ENCODE measurements at places on chromosomes 4 and X.

DNA sequence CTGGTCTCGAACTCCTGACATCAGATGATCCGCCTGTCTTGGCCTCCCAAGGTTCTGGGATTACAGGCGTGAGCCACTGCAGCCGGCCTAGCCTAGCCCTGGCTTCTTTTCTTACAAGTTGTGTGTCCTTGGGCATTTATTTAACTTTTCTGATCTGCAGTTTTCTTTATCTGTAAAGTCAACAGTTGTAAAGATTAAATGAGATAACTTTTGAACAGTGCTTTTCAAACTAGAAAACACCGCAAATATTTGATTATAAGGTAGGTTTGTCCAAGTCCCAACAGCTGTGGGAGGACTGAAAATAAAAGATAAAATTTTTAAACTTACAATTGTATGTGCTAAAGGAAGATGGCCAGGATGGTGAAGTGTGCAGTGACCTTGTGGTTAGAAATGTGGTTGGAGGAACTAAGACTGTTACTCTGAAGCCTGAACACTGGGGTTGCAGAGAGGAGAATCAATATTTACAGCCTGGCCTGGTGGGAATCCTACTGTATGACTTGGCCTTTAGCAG lies 44.8 kb downstream of the GSX2 start:
- DNase-seq, result peak; percentile 39

- DNase-seq, result peak; percentile 33
These were observed 155.8 kb downstream of the HHIP start for GRCh38 chr4:144801731-144802130.

- no peak for DNase-seq
These were observed 202.8 kb downstream of the SHROOM3 start for GRCh38 chr4:76637712-76638361.

DNA sequence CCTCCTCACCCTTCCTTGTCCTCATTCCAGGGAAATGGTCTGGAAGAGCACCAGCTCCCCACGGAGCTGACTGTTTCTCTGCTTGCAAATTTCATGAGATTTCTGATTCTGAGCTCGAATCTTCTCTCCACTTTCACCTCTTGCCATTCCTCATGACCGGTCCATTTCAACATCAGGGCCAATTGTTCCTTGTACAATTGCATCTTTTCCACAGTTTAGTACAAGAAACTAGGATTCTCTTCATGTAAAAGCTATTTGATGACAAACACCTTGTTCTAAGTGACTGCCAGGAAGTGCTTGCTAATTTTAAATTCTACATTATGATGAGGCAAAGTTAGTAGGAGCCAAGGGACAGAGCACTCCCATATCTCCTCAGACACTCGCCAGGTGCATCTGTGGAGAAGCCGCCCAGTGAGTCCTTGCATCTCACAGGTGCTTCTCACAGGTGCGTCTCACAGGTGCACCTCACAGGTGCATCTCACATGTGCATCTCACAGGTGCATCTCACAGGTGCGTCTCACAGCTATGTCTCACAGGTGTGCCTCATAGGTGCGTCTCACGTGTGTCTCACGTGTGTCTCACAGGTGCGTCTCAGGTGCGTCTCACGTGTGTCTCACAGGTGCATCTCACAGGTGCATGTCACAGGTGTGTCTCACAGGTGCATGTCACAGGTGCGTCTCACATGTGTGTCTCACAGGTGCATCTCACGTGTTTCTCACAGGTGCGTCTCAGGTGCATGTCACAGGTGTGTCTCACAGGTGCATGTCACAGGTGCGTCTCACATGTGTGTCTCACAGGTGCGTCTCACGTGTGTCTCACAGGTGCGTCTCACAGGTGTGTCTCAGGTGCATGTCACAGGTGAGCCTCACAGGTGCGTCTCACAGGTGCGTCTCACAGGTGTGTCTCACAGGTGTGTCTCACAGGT lies 3.0 kb upstream of the PDE6B start:
- no peak for DNase-seq

DNA sequence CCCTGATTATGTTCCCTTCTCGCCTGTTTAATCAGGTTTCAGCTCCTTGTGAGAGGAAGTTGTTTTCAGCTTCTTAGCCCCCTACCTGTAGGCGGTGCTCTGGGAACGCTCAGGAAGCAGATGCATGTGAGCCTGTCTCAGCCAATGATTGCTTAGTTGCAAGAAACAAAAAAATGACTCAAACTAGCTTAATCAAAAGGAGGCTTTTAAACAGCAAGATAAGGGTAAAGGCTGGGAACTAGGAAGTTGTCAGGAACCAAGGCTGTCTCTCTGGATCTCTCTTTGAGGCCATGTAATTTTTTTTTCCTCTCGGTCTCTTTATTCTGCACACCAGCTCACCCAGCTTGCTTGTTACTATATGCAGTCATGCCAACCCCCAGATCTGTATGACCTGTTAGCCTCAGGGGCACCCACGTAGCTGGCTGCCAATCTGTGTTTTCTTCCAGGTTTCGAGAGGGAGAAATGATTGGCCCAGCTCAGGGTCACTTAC lies 109.1 kb downstream of the PTTG2 start:
- peak; percentile 95 for DNase-seq

- no peak for DNase-seq
These were observed 30.4 kb downstream of the MAPK10 start for GRCh38 chr4:86329431-86329830.

DNA sequence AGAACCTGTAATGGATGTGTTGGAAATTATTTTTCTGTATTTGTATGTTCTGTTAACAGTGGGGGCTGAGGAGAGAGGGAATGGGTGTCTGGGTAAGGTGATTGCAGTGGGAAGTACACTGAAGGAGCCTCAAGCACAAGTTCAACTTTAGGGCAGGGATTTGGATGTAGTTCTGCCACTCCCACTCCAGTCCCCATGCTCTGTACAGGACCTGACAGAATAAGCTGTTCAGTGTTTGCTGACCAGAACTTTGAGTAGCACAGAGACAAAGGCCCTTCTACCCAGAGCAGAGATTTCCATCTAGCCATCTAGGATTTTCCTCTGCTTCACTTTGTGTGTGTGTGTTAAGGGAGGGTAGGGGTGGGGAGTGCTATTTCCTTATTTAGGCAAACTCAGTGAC lies 49.2 kb downstream of the VSIG4 start:
- DNase-seq, result no peak

GRCh38 chr4:97867557-97868091 lies 275.7 kb downstream of the STPG2 start:
- DNase-seq, result no peak

DNA sequence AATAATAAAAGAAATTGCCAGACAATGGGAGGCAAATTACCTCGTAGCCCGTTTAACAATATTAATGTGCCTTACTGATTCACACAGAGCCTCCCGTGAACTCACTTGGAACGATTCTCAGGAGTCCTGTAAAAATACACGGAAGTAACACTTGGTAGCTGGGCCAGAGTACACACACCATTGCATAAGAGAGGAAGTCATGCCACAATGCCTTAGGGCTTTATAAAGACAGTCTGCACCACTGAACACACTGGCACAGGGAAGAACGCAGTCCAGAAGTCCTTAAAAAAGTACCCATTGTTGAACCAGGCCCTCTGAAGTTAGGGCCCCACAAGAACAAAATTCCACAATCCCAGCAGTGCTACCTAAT lies 15.1 kb downstream of the SLC2A9 start:
- DNase-seq, result no peak

- peak; percentile 68 for DNase-seq
These were observed 3.1 kb upstream of the TCEANC start for GRCh38 chrX:13649838-13650237.

DNA sequence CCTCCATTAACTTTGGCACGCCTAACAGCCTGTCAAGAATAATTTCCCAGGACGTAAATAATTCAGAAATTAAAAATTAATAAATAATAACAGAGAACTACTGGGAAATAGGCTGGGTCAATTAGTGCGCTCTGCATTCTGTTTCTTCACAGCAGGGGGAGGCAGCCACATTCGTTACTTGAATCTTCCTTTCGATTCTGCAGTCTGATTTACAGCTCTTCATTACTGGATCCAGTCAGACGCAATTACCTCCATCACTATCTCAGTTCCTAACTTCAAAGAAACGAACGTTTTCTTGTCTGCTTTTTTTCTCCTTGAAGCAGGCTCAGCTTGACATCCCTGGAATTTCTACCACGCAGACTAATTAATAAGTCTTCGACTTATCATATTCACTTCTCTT lies 9.0 kb upstream of the RPL34 start:
- DNase-seq, result peak; percentile 58

DNA sequence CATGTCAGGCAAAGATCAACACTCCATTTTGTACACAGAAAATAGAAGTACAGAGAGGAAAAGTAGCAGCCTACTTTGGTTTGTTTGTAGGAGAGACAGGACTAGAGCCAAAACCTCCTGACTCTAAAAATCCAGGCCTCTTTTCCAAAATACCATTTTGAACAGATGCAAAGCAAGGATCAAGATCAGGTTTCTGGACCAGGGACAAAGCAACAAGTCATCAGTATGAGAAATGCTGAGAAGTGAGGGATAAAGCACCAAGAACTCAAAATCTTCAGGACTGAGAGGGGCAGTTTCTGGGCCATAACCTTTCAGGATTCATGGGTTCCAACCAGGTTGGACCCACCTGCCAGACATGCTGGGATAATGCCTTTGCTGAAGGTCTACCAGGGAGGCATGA lies 36.6 kb upstream of the MBTPS2 start:
- no peak for DNase-seq

DNA sequence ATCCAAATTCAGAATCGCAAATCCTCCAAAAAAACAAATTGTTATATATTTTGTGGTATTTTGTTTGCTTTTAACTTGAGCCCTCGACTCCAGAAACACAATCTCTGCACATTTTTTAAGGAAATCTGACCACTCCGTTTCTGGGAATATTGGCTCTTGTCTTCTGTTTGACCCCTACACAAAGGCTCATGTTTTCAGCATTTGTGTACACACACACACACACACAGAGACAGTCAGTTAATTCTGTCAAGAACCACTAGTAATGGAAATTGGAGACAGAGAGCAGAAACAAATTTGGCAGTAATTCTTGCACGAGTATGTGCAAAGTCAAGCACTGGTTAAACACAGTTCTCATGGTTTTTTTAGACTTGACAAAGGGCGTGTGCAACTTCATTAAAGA lies 115.4 kb downstream of the AFAP1 start:
- DNase-seq, result no peak

GRCh38 chrX:112645774-112646173 lies 34.0 kb downstream of the LHFPL1 start:
- DNase-seq, result no peak

GRCh38 chr4:112956484-112956896 lies 93.0 kb upstream of the ANK2 start:
- no peak for DNase-seq

DNA sequence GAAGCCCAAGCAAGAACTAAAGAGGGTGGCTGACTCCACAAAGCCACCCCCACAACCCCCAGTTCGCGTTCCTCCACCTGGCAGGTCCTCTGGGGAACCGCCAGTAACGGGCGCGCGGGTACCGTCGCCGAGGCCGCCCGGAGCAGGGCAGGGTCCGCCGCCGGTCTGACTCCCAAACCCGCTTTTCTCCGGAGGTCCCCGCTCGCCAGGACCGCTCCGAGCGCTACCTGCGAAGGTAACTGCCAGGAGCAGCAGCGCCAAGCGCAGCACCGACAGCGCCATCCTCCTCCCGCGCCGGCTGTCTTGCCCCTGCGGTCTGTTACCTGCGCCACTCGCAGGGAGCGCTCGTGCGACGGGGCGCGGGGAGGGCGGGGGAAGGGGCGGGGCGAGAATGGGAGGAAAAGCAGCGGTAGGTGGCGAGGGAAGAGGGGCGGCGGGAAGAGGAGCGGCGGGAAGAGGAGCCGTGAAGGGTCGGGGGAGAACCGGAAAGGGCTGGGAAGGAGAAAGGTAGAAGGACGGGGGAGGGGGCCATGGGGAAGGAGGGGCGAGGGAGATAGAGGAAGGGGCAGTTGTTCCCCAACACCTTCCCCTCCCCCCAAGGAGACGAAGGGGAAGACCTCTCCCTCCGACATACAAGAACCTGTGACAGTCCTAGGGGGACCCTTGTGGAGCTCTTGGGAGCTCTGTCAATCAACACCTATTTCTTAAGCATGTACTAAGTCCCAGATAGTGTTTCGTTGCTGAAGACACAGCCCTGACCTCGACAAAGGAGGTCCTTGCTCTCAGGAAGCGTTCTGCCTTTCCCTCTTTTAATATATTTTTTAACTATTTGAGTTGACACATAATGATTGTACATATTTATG lies at the start of gene SPINK2:
Gene SPINK2, minus strand, starts transcription at position 321 of the 863 bp plus-strand sequence. Its CDS starts 39 bp downstream, at position 282.
- no peak for DNase-seq

DNA sequence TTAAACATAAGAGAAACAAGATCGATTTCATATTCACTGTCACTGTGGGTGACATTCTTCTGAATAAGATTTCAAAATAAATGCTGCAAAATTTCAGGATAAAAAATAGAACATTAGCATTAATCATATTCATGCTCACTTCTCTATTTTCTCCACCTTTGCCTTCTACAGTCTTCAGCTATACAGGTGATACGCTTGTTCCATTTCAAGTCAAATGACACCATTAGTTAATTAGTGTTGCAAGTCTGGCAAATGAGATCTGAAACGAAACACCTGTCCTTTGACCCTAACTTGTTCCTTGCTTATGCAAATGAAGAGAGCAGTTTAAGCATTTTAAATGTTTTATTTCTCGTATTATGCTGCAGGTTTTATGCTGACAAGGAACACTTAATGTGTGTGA lies 667.5 kb upstream of the MAGEB2 start:
- no peak for DNase-seq

DNA sequence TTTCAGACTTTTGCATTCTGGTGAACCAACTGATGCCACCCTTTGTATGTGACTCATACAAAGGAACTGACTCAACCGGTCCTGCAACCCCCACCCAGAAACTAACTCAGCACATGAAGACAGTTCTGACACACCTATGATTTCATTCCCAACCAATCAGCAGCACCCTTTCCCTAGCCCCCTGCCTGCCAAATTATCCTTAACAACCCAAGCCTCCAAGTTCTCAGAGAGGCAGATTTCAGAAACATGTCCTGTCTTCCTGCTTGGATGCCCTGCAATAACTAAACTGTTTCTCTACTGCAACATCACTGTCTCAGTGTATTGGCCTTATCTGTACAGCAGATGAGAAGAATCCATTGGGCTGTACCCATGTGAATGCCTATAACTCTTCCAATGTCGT lies 284.7 kb downstream of the CAMK2D start:
- peak; percentile 31 for DNase-seq

DNA sequence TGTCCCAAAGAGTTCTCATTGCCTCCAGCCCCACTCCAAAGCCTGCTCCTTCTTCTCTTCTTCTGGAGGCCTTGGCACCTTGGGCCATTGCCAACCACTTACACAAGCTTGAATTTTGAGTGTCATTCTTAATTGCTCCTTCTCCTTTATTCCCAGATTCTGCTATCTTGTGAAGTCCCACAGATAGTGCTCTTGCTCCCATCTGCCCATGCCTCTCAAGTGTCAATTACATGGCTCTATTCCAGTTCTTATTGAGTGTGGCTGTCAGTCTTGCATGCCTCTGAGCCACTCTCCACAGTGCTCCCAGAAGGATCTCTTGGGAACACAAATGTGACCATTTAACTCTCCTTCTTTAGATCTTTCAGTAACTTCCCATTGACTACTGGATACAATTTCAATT lies 117.3 kb upstream of the SFRP2 start:
- DNase-seq, result no peak
